Effector memory CD4-positive, alpha-beta T cell (primary cell): ENCODE measurements at places on chromosomes 2 and 18.
A peak's percentile ranks its signal among the peaks of the same experiment; 100 is the strongest.

DNA sequence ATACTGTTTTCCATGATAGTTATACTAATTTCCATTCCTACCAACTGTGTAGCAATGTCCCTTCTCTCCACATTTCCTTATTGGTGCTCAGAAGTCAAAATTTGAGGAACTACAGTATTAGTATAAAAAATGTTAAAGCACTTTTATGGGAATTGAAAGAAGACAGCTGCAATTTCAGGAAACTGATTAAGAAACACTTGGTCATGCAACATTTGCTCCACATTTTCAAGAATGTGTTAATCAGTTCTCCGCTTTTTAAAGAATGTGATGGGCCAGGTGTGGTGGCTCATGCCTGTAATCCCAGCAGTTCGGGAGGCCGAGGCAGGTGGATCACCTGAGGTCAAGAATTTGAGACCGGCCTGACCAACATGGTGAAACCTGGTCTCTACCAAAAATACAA, 33.6 kb upstream of the MGAT4A start:
- DNase-seq = no peak

DNA sequence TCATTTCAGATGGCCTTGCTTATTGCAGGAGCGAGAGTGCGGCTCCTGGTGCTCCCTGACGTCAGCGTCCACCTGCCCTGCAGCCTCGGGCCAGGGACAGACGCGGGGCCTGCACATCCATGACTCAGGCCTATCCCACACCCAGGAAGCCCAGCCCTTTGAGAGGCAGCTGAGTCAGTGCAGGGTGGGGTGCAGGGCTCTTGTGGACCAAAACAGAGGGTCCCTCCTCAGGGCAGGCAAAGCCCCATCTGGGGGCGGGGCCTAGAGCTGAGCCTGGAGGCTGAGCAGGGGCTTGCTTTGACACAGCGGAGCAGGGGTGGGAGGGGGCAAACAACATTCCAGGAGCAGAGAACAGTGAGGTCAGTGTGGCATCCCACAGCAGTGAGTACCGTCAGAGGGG, 7.7 kb upstream of the ARHGEF4 start:
- no peak for DNase-seq

GRCh38 chr18:36516726-36517125, 219.2 kb downstream of the FHOD3 start:
- DNase-seq = no peak

DNA sequence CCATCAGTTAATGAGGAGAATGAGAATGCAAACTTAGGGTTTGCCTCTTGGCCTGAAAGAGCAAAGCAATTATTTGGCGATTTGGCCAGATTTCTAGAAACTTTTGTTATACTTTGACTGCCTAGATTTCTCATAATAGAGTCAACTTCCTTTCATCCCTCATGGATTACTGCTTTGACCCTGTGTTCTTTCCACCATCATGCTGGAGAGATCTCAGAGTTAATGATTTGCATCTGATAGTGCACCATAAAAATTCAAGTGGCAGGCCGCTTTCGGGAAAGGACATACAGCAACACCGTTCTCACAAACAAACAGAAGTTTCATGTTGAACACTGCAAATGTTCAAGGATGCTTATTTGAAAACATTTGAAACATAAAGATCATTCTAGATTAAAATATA, 143.7 kb upstream of the ZFP36L2 start:
- DNase-seq = no peak

GRCh38 chr2:69893684-69894551, at the start of gene SNRNP27:
Gene SNRNP27 (plus strand): TSS chr2:69893956. CDS start chr2:69893985, 29 bp downstream.
- peak; percentile 57 for DNase-seq

- no peak for DNase-seq
Measured at GRCh38 chr2:1654696-1655374, 89.5 kb downstream of the PXDN start.

DNA sequence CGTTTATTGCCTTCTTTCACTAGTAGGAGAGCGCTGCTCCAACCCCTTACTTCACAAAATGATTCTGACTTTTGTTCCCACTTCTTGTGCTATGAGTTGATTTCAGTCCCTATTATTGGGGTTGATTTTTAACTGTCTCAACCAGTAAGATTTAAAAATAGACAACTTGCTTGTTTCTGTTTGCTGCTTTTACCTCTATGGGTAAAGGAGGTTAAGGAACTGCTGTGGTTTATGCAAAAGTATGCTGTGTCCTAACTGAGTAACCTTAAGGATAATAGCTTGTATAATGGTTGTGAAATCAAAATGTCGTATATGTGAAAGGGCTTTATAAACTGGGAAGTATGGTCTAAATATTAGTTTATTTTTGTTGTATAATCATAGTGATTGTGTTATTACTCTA, 22.6 kb downstream of the ALMS1 start:
- no peak for DNase-seq

DNA sequence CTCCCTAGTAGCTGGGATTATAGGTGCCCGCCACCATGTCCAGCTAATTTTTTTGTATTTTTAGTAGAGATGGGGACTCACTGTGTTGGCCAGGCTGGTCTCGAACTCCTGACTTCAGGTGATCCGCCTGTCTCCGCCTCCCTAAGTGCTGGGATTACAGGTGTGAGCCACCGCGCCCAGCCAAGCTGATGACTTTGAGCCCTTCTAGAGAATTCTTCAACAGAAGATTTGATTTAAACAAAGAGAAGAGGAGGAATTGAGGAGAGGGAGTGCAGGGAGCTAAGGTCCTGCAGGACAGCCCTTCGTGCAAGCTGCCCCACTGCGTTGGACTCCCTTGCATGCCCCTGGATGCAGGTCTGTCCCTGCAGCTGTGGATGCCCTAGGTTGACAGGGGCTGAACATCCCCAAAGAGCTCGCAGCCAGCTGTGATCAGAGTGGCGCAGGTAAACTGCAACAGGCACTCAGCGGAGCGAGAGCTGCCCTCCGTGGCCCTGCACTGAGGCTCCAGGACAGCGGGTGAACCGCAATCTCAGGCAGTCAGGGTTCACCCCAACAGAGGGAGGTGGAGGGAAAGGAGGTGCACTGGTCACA, 13.7 kb downstream of the ADRA2B start:
- DNase-seq = no peak

DNA sequence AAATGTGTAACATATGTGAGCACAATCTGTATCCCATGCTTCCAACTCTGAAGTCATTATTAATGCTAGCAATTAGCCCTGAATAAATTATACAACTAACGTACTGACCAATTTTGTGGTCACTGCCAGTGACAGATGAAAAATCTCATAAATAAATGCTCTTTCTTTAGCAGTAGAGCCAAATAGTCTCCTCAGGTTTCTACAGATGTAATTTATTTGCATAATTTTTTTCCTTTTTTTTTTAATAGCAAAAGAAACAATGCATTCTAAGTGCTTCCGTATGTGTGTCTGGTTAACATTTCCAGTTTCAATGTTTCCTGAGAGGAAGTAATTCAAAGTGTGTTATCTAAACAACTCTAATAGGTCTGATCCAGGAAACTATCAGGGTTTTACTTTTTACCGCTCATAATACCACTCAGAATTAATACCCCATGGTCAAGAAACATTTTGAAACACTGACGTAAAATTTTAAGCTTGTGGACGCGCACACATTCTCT, 108.4 kb downstream of the MEP1B start:
- DNase-seq = no peak

- no peak for DNase-seq
Measured at GRCh38 chr2:66001538-66001937, 433.4 kb upstream of the MEIS1 start.

GRCh38 chr2:42334220-42334619, 26.8 kb downstream of the COX7A2L start:
- DNase-seq = no peak

GRCh38 chr2:71688530-71688929, 235.2 kb downstream of the DYSF start:
- no peak for DNase-seq

DNA sequence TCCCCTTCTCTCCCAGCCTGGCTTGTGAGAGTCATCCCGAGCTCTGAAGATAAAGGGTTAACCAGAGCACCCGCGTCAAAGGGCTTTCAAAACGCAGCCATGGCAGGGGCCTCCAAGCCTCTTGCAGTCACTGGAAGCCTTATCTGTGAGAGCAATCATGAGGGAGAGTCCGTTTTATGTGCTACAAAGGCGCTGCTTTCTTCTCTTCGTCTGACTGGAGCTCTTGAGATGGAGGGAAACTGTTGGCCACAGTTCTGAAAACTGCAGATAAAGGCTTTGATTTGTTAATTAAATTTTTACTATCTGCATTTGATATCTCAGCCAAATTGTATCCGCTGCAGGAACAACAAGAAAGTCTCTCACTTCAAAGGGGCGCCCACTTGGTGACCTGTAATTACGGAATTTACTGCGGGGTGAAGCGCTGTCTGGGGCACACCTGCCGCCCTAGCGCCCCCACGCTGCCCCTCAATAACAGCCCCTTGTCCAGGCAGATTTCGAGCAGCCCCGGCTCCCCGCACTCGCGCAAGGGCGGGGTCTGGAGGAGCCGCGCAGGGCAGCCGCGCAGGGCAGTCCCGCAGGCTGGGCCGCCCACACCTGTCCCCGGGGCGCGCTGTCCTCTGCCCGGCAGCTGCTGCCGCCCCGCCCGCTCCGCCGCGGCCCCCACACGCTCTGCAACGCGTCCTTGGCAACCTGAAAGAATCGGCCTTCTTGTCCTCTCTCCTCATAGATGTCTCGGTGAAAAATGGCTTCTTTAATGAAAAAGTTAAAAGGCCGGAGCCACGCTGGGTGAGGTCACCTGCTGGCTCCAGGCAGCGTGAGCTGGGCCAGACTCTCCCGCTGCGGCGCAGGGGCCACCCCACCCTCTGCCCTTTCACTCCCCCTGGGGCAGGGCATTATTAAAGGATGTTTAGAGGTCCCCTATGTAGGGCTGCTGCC, 217.9 kb downstream of the VAPA start:
- DNase-seq = no peak

DNA sequence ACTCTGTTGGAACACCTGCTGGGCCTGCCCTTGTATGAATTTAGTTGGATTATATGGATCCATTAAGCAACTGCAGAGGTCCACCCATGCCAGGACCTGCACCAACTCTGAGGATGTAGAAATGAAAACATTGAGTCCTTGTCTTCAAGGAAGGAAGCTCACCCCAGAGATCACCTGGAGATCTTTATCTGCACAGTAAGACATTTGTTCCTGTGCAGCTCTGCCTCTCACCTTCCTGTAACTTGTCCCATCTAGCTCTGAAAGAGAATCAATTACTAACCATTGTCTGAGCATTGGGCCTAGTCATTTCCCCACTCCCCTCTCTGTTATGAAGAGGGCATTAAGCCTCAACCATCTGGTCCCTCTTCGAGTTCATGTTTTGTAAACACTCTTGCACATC, 105.2 kb upstream of the YWHAQ start:
- no peak for DNase-seq

DNA sequence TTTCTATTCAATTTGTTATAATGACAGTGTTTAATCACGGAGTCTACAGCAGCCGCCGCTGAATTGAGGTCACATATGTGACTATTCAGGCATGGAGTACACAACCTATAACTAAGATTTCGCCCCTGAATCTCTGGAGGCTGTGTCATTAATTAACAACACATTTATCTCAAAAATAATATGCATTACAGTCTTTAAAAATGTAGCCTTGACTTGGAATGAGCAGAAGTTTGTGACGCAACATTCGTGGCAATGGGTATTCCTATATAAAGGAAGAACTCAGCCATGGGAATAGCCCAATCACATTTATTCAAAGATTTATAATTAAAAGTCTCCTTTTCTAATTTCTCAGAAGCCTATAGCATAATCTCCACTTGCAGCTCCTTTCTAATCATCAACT, 60.6 kb upstream of the LYPD1 start:
- DNase-seq = no peak

- DNase-seq = no peak
Measured at GRCh38 chr18:76819411-76820136, 2.8 kb upstream of the ZNF236 start.

DNA sequence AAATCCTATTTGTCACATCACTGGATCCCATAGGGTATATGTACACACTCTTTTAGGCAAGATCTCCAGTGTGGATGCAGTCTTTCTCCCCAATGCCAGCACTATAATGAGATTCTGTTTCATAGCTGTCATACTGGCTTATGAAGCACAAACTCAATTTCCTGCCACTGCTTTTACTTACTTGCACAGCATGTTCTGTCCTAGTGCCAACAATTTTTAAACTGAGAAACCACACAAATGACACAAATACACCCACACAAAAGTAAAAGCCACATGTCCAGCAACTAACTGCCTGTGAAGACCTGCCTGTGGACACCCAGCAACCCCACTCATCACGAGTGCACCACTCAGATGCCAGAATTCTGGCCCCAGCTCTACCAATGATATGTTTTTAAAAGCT, 29.6 kb upstream of the RNU4ATAC start:
- no peak for DNase-seq

GRCh38 chr2:17749753-17750438, 3.7 kb downstream of the SMC6 start:
- DNase-seq = no peak

DNA sequence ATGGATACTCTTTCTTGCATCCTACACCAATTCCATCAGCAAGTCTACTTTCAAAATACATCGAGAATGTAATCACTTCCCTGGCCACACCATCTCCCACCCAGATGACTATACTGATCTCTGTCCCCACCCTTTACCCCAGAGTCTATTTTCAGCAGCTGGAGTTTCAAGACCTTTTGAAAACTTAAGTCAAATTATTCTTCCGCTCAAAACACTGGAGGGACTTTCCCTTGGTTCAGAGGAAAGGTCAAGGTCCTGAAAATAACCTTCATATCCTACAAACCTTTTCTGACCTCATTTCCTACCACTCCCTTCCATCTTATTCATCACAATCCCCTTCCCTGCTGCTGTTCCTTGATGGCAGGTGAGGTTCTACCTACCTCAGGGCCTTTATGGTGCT, 58.8 kb upstream of the LYPD6 start:
- no peak for DNase-seq

GRCh38 chr2:11097854-11098387, 57.3 kb upstream of the SLC66A3 start:
- DNase-seq = no peak

GRCh38 chr2:135258193-135258592, 206.1 kb downstream of the RAB3GAP1 start:
- DNase-seq = no peak

GRCh38 chr2:227862741-227863588, 8.5 kb upstream of the DAW1 start:
- DNase-seq = no peak

DNA sequence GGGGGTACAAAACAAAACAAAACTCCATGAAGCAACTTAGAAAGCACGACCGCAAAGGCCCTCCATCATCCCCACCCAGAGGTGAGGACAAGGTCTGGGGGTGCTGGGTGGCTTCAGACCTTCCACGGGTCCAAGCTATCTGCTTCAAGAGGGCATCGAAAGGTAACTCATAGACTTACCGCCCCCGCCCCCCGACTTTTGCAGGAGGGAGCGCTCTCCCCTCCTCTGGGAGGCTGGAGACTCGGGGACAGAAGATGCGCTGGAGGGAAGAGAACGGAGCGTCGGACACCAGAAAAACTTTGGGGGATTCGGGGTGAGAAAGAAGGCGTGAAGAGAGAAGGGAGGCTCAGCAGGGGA, 300 bp upstream of the STON1 start:
- DNase-seq = no peak

- DNase-seq = no peak
Measured at GRCh38 chr2:197345846-197346370, 35.3 kb upstream of the ANKRD44 start.

GRCh38 chr18:62844850-62845643, 129.7 kb downstream of the PHLPP1 start:
- DNase-seq = no peak
